ENCODE measurements at places on chromosomes 4 and X.

DNA sequence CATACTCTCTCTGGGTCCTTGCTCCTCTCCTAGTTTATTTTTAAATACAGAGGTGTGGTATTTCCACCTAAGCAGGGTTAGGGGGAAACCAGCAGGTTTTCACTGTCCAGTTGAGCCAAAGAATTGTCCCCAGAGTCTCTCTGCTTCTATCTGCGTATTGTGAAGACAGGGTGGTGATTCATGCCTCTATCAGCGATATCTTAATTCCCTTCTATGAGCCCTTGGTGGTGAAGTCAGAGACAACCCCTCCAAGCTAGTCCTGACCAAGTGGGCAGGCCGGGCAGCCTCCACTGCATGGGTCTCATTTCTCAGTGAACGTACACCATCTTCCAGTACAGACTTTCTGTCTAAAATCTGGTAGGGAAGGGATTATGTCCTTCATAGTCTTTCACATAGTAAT lies 100.5 kb upstream of the GPR34 start:
- peak; percentile 23 for DNase-seq

GRCh38 chr4:140163029-140163810 lies 9.2 kb upstream of the MAML3 start:
- no peak for DNase-seq

GRCh38 chrX:40849906-40850823 lies 114.8 kb upstream of the MED14 start:
- no peak for DNase-seq

DNA sequence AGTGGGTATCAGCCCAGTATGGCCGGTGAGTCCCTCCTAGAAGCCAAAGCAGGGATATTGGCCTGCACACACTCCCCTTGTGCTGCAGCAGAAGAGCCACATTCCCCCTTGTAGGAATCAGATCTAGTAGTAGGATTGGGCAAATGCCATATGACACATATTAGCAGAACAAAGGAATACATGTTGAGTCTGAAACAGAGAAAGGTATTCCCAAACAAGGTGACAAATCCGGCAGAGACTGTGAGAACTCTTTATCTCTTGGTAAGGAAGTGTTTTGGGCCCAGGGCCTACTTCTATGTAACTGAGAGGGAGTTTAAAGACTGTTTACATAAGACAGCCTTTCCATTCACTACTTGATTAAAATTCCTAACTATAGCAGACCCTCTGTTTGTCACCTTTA lies 1382.0 kb downstream of the FAM133A start:
- no peak for DNase-seq

- no peak for DNase-seq
Observed at GRCh38 chrX:45823536-45823935, 622.9 kb upstream of the DIPK2B start.

- no peak for DNase-seq
Observed at GRCh38 chrX:19902110-19902509, 14.7 kb upstream of the SH3KBP1 start.

DNA sequence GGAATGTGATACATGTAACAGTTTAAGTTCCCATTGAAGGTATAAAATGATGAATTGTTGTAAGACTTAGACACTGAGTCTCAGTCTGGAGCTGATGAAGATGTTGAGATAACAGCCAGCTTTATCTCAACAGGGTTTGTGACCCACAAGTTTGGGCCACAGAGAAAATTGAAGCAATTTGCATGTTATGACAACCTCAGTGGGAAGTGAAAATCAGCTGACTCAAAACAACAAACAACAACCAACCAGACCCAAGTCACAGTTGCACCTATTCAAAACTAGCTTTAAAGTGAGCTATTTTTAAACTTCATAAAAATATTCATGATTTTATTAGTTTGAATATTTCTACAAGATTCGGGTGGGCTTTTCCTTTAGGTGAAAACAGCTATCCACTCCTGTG lies 8.0 kb downstream of the SFRP2 start:
- DNase-seq, result no peak

GRCh38 chr4:56468097-56468422 lies 643 bp downstream of the SRP72 start:
- peak; percentile 70 for DNase-seq

- DNase-seq, result no peak
Observed at GRCh38 chr4:107740950-107741701, 21.1 kb upstream of the PAPSS1 start.

DNA sequence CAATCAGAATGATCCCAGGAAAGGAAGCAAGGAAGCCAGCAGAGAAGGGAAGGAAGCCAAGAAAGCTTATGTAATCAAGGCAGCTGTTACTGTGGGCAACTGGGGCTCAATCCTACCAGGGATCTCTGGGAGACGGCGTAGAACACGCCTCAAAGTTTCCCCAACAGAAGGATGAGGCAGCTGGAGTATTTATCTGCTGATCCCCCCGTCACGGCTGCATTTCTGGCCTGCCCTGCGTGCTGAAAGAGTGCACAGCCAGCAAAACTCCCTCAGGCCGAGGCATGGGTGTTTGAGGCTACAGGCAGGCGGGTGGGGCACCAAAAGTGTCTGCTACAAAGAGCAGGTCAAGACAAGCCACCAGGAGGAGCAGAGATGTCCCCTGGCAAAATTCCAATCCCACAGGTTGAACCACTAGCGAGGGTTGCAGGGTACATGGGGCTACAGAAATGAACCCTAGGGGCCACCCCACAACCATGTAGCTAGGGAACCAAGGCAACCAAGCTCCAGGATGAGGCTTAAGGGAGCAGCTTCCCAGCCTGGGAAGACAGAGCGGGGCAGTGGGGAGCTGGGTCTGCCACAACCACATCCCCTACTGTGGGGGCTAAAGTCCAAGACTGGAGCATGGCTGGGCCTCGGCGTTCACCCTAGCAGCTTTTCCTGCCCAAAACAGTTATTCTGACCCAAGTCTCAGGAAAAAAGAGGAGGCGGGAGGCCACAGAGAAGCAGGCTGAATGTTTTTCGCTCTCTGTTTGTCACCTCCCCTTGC lies 113.4 kb downstream of the BCOR start:
- DNase-seq, result peak; percentile 21

- no peak for DNase-seq
Observed at GRCh38 chr4:26050212-26050643, 136.2 kb downstream of the SMIM20 start.

GRCh38 chr4:128955751-128956150 lies 137.6 kb downstream of the SCLT1 start:
- no peak for DNase-seq

DNA sequence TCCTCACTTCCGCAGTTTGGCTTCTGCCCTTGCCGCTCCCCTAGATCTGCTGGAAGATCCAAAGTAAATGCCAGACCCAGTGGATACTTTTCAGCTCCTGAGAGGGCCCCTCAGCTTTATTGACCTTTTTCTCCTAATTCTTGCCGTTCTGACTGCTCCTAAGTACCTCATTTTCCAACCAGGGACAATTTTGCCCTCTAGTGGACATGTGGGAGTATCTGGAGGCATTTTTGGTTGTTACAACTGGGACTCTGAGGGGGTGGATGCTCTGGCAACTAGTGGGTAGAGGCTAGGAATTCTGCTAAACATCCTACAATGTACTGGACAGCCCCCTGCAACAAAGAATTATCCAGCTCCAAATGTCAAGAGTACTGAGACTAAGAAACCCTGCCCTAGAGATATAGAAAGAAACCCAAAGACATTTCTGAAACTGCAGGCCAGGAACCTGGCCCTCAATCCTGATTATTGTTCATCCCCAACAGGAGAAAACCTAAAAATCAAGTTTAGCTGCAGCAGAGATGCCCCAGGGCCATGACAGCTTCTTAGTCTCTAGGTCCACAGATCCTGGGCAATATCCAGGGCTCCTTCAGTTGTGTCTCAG lies 3.4 kb downstream of the TEX13B start:
- peak; percentile 53 for DNase-seq

DNA sequence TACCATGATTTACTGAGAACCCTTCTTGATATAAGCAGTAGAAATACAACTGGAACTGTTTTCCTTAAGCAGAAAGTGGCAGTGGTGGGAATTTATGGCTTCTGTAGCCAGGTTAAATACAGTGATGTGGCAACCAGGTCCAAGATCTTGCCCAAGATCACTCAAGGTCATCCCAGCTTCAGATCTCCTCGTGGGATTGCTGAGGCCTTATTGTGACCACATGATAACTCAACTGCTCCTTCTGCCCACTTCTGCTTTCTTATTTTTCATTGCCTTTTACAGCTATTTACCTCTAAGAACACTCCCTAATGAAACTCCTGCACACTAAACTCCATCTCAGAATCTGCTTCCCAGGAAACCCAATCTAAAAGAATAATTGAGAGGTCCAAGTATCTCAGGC lies 12.4 kb upstream of the CYBB start:
- DNase-seq, result no peak

DNA sequence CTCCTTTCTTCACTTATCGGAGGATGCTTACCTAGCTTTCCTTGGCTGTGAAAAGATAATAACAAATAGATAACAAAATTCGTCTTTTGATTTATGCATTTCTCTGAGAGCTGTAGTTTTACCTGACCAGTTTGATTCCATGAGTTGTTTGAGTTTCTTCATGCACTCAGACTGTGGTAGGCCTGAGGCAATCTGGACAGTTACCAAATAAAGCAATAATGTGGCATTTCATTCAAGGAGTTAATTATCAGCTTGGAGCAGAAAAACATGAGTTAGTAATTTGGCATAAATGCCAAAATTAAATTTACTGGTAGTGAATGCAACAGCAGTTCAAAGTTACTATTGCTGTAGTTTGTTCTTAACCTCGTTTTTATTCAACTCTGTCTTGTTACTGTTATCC lies 53.5 kb downstream of the FABP2 start:
- DNase-seq, result no peak

DNA sequence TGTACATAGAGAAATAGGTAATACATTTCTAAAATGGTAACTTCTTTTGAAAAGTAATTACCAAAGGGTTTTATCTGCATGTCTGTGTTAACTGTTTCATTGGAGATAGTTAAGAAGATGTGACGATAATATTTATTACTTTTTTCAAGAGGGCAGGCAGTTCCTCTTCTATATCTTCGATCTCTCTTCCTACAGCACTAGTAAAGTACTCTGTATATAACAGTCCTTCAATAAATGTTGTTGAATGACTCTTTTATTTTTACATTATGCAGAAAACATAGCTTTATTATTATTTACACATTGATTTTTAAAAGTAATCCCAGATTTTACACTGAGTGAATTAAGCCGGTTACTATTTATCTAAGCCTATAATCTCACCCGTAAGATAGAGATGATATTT lies 51.8 kb downstream of the TMPRSS11E start:
- no peak for DNase-seq

GRCh38 chr4:151998723-151999122 lies 237.9 kb upstream of the GATB start:
- no peak for DNase-seq

Measured in H7 (cell line).